ENCODE measurements at places on chromosomes 2 and 18.

- peak; percentile 24 for DNase-seq
Measured at GRCh38 chr2:236748385-236748784, 178.8 kb downstream of the ACKR3 start.

- no peak for DNase-seq
Measured at GRCh38 chr2:12676771-12677170, 40.0 kb upstream of the TRIB2 start.

GRCh38 chr2:239920693-239921365 is 104.3 kb downstream of the NDUFA10 start:
- no peak for DNase-seq

GRCh38 chr18:9574473-9575115 is 39.8 kb downstream of the PPP4R1 start:
- DNase-seq = no peak

DNA sequence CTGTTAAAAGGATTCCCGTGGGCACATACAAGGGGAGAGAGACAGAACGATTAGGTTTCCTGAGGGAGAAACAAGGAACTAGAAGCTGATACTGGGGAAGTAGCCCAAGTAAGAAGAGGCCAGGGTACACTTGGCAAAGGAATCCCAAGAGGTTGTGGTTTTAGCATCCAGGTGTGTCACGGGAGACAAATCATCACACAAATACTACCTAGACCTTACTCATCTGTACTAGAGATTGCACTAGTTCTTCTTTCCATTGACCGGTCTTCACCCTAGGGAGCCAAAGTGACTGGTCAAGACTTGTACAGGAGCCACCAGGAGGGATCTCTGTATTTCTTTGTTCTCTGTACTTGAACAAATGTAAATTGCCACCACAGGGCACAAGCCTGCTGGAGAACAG is 14.2 kb upstream of the NR4A2 start:
- no peak for DNase-seq

DNA sequence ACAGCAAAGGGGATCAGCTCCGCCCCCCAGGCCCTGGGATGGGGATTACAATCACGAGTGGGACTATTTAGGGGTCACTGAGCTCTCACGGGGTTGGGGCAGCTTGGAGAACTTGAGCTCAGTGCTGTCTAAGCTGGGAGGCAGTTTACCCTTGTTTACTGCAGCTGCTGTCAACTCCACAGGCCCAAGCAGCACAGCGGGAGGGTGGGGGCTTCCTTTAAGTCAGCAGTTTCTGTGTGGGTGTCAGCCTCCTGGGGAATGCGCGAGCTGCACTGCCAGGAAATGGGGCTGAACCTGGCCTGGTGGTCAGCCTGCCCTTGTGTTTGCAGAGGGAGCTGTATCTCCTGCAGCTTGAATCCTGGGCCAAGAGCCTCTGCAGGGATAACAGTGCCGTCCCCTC is 29.8 kb downstream of the TOGARAM2 start:
- peak; percentile 23 for DNase-seq

DNA sequence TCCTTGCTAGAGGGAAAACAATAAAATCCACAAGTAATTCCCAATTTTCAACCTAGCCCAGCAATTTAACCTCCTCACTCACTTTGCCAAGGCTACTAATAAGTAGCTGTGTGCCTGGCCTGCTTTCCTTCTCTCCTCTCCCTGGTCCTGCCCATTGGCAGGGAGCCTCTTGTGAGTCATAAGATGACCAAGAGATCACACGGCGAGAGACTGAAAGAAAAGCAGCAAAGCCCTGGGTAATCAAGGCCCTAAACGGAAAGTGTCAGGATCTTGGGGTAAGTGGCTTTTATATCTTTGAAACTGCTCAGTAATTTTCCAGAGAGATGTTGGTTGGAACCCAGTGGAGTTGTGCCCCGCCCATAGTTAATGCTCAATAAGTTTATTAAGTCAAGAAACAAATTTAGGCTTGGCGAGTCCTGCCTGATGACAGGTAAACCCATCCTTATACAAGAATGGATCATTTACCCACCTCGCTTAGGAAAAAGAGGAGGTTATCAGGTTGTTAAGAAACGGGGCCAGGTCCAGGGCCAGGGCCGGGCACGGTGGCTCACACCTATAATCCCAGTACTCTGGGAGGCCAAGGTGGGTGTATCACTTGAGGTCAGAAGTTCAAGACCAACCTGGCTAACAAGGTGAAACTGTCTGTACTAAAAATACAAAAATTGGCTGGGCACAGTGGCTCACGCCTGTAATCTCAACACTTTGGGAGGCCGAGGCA is 10.0 kb upstream of the ADAM17 start:
- DNase-seq = peak; percentile 97

DNA sequence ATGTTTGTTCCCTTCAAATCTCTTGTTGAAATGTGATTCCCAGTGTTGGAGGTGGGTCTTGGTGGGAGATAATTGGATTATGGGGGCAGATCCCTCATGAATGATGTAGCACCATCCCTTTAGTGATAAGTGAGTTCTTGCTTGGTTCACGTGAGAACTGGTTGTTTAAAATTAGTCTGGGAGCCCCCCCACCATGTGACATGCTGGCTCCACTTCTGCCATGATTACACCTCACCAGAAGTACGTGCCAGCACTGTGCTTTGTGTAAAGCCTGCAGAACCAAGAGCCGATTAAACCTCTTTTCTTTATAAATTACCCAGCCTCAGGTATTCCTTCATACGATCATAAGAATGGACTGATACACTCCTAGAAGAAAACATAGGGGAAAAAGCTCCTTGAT is 10.1 kb downstream of the ABI2 start:
- no peak for DNase-seq

- DNase-seq = peak; percentile 51
Measured at GRCh38 chr2:179861027-179861415, 391 bp downstream of the ZNF385B start.

DNA sequence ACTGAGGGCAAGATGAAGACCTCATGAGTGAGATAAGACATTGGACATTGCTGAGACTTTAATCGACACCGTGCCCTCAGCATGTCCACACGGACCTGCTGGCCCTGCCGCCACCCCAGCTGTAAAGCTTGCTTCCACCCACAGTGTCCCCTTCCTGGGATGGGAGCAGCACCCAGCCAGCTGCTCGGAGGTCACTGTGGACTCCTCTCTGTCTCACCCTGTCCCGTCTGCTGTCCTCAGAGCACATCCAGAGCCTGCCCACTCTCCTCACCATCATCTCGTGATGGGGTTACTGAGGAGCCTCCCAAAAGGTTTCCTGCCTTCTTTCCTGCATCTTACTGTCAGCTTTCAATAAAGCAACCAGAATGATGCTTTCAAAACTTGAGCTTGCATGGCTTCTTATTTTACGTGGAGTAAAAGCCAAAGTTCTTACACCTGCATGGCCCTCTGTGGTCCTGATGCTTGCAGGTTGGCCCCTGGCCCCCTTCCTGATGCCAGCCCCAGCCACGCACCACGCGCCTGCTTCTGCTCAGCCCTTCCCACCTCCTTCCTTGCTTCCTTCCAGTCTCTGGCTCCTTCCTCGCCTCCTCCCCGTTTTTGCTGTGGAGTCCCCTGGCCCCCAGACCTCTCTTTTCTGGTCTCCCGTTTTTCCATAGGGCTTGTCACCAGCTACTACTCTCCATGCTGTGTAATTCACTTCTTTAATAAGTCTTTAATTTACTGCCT is 67.0 kb downstream of the DGKD start:
- DNase-seq = no peak

GRCh38 chr18:70058916-70059315 is 111.2 kb upstream of the CD226 start:
- DNase-seq = no peak

- DNase-seq = no peak
Measured at GRCh38 chr2:187943772-187944369, 347.8 kb upstream of the GULP1 start.

DNA sequence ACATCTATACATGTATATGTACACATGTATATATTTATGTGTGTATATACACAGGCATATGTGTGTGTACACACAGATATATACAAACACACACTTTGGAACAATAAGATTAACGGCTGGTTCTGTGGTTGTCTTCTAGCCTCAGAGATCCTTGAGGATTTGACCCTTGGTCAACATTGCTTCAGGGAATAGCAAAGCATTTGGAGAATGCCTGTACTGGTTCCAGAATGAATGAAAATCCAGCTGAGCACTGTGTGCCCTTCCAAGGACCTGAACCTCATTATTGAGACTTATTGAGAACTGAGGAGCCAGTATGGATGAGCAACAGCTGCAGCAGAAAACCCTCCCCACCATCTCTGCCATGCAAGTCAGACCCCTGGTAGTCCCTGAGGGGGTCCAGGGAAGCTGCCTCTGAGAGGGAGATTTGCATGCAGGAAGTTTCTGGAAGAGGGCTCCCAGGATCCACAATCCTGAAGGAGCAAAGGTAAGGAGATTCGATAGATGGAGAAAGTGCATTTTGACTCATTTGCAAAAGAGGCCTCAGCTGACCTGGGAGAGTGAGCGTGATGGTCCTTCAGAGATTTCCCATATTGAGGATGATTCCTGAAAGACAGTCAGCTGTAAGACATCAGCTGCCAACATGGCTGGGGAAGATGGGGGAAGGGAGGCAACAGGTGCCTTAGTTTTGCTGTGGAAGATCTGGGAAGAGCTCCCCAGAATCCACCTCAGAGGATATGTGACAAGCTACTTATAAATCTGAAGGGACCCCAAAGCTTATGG is 166.6 kb upstream of the NCKAP5 start:
- peak; percentile 15 for DNase-seq

DNA sequence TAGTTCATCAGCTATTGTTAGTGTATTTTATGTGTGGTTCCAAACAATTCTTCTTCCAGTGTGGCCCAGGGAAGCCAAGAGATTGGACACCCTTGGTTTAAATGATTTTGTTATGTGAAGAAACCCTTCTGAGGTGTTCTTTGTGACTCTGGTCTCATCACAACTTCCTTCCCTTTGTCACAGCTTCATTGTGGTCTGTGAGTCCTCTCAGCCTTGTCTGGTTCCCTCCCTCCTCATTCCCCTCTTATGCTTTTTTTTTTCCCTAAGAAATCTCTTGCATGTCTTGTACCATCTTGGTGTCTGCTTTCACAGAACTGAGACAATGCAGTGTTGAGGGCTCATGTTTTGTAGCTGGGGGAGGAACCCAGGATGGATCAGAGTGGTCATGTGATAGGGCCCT is 118.9 kb downstream of the TMEM182 start:
- no peak for DNase-seq

DNA sequence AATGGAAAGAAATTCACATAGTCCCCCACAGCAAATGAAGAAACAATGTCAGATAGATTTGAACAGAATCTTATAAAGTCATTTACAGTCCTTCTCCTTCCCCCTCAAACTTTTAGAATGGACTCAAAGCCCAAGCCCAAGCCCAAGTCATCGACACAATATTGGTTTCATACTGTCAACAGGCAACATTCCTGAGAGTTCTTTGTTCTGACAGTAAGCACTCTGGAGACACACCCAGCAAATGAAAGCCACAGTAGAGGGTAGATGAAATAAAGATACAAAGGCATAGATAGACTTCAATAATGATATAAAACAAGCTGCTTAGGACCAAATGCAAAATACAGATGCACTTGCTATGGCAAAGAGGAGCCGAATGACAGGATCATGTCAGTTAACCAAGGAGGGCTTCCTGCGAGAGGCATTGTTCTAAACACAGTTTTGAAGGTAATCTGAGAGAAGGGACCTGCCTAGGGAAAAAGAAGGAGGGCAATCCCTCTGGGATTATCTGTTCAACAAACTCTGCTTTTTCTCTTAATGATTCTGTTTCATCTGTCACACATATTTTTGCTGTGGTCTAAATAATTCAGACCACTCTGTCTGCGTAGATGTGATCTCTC is 97.1 kb upstream of the MAP4K3 start:
- no peak for DNase-seq

DNA sequence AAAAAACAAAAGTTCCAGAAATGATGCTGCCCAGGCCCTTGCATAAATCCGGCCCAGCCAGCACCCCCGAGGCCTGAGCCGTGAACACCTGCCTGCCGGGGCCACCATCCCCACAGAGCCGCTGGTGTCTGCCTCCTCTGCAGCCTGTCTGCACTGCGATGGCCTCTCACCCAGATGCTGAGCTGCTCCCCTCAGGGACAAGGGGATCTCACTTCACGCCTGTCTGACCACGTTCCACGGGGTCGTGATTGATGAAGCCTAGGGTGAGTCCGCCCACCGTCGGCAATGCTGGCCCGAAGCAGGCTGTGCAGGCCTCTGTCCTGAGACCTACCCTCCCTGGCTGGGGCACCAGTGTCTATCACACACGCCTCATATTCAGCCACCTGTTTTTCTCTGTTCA is 444.2 kb downstream of the EIPR1 start:
- DNase-seq = no peak

GRCh38 chr2:224072541-224073188 is 33.6 kb upstream of the SERPINE2 start:
- no peak for DNase-seq

DNA sequence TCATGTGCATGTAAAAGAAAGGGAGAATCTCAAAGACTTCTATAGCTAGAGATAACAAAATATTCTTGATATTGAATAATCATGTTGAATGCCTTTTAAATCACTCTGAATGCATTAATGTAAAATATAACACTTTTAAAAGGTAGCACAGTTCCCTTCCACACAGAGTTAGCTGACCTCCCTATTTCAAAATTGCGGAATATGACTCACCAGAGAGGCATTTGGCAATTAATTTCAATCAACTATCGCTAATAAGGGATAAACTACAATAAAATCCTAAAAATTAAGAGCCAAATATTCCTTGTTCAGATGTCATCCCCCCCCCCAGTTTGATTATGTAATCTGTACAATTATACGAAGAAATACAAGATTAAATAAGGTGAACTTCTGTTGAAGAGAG is 29.3 kb downstream of the ZC3H15 start:
- no peak for DNase-seq

GRCh38 chr2:43790147-43790546 is 16.3 kb downstream of the DYNC2LI1 start:
- peak; percentile 41 for DNase-seq

DNA sequence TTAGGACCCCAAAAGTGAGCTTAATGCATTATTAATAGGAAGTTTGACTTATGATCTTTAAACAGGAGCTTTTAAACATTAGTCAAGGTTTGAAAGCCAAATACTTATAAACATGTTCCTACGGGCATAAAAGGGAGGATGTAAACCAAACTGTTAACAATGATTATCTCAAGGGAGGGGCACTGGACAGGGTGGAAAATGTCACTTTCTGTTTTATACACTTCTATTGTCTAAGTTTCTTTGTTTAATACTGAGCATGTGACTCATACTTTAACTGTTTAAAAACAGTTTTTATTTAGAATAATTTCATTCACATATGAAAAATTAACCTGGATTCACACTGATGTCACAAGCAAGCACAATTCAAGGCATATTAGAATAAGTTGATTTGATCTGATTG is 18.3 kb upstream of the ITGA6 start:
- DNase-seq = no peak

DNA sequence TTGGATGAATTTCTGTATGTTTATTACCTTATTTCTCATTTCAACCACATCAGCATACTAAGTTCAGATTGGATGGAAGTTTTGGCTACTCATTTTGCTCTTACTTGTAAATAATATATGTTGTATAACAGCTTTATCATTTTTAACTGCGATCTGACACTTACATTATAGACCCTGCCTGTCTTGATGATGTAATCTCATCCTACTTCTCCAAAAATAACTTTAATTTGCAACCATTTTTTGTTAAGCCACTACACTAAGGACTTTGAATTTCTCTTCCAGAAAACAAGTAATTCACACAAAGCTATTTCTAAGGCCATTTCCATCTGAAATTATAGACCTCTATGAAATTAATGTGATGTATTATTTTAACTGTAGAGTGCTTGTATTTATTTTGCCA is 240.7 kb downstream of the WDR7 start:
- peak; percentile 9 for DNase-seq

Data from adipocyte (in vitro differentiated cells).